Osteoblast (primary cell): ENCODE measurements at places on chromosomes 12 and 14. TPM values are rescaled to one million over a fixed set of nuclear protein-coding genes. Genes with fewer than 3 reads are reported as not detected.

GRCh38 chr12:92550254-92550653 is 152.5 kb upstream of the PLEKHG7 start:
- H3K27me3 ChIP-seq = no peaks in the 10 kb centered on the region
- H3K4me3 ChIP-seq = no peak overlapping the region
- peaks cover 11% of the 10 kb centered on the region for H3K4me1 ChIP-seq
- no peaks in the 10 kb centered on the region for H3K36me3 ChIP-seq
- DNase-seq = no peak

DNA sequence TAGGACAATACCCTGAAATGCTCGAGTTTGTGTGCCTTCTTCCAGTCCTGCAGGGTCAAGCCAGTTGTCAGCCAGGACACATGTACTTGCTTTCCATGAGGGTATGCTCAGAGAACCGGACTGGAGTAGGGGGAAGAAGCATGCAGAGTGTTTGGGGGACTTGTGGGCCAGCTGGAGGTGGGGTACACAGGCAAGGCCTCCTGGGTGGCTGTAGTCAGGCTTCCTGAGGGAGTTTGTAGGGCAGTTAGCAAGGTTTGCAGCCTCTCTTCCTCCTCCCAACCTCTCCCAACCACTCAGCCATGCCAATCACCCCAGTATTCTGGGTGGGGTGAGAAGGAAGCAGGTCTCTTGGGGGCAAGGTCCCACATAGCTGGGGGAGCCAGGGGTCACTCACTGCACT is 47.0 kb upstream of the RHOJ start:
- H3K27me3 ChIP-seq = no peaks in the 10 kb centered on the region
- DNase-seq = no peak
- no peaks in the 10 kb centered on the region for H3K4me1 ChIP-seq
- no peak overlapping the region for H3K4me3 ChIP-seq
- H3K36me3 ChIP-seq = no peaks in the 10 kb centered on the region
- no peak overlapping the region for H3K27ac ChIP-seq

GRCh38 chr14:53010193-53011040 is 59.6 kb upstream of the FERMT2 start:
- peak overlapping the region; percentile 84 for H3K27ac ChIP-seq
- H3K27me3 ChIP-seq = no peaks in the 10 kb centered on the region
- peaks cover 22% of the 10 kb centered on the region for H3K4me1 ChIP-seq
- H3K4me3 ChIP-seq = peak overlapping the region; percentile 19

DNA sequence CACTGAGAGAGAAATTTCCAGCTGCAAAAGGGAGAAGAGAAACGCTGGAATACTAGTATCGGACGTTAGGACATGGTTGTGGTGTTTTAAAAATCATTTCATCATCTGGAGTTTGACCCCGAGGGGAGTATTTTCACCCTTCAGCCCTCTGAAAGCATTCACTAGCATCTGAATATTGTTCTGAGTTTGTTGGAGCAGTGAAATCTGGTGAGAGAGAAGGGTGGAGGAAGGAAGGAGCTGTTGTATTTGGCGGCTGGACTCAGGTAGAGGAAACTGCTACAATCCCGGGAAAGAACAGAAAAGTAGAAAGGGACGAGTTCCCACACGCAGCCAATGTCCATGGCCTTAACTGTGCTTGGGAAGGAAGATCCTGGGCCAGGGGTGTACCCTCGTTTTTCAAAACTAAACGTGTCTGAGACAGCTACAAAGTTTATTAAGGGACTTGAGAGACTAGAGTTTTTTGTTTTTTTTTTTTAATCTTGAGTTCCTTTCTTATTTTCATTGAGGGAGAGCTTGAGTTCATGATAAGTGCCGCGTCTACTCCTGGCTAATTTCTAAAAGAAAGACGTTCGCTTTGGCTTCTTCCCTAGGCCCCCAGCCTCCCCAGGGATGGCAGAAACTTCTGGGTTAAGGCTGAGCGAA is 896 bp upstream of the CDKN1B start:
- H3K27ac ChIP-seq = peak overlapping the region; percentile 97
- H3K4me3 ChIP-seq = peak overlapping the region; percentile 81
- DNase-seq = no peak
- peaks cover 36% of the 10 kb centered on the region for H3K4me1 ChIP-seq
- no peaks in the 10 kb centered on the region for H3K27me3 ChIP-seq
- H3K36me3 ChIP-seq = peaks cover 19% of the 10 kb centered on the region

- H3K27ac ChIP-seq = no peak overlapping the region
- no peaks in the 10 kb centered on the region for H3K27me3 ChIP-seq
- H3K4me3 ChIP-seq = peak overlapping the region; percentile 82
- peaks cover 27% of the 10 kb centered on the region for H3K4me1 ChIP-seq
- DNase-seq = peak; percentile 94
These were observed 28.4 kb upstream of the GPR132 start for GRCh38 chr14:105093431-105094192.

- no peaks in the 10 kb centered on the region for H3K36me3 ChIP-seq
- DNase-seq = peak; percentile 89
- peaks cover 7% of the 10 kb centered on the region for H3K4me1 ChIP-seq
- no peaks in the 10 kb centered on the region for H3K27me3 ChIP-seq
These were observed 7.3 kb downstream of the KRT79 start for GRCh38 chr12:52826611-52827498.

DNA sequence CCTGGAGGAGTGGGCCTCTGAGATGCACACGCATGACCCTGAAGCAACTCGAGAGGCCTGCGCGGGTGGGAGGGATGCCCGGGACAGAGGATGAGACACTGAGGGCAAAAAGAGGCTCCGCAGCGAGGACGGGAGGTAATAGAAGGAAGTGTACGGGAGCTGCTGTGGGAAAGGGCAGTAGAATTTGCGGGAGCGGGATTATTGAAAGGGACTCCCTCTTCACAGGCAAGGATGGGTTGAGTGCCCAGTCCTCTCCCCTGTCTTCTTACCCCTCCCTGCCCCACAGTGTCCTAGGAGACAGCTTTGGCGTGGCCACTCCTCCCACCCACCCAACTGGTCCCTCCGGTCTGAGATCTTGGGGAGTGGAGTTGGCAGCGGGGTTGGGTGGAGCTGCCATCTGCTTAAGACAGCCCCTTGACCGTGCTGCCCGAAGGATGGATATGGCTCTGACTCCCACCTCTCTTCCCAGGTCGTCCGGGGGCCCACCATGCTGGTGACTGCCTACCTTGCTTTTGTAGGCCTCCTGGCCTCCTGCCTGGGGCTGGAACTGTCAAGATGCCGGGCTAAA is 15.7 kb upstream of the ESPL1 start:
- peak; percentile 90 for DNase-seq
- no peaks in the 10 kb centered on the region for H3K27me3 ChIP-seq

DNA sequence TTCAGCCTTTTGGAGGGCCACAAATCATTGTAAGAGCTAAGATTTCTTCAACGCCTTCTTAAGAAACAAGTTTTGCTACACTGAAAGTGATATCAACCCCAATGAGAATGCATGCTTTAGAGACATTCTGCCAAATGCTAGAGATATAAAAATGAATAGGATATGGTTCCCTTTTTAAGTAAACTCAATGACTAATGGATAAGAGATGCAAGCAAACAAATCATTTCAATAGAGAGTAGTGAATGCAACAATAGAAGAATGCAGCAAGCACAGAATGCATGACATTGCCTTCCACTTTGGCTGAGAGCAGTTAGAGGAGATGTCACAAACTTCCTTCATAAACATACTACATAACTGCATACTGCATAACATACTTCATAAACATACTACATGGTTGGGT is 116.4 kb downstream of the PDZRN4 start:
- H3K4me3 ChIP-seq = no peak overlapping the region
- H3K4me1 ChIP-seq = no peaks in the 10 kb centered on the region
- H3K27ac ChIP-seq = no peak overlapping the region
- no peaks in the 10 kb centered on the region for H3K27me3 ChIP-seq
- no peaks in the 10 kb centered on the region for H3K36me3 ChIP-seq

DNA sequence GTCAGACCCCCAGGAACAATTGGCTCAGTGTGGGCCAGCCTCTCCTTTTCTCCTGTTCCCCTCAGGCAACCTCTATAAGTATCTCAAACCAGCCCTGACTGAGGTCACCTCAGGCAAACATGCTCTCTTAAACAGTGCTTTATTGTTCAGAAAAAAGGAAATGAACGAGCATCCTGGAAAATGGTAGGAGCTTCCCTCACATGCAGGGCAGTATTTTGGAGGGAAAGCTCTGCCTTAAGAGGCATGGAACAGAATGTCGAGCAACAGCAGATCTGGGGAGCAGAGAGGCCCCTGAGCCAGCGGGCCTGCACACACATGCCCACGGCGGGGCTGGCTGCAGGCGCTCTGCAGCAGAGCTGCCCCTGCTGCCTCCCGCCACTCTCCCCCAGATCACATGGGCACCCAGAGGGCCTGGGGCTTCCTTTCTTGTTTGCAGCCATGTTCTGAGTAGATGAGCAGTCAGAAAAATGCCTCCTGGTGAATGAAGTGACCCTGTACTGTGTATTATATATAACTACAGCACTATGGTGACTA is 42.0 kb downstream of the MOK start:
- H3K36me3 ChIP-seq = peaks cover 7% of the 10 kb centered on the region
- H3K27ac ChIP-seq = peak overlapping the region; percentile 20
- H3K27me3 ChIP-seq = no peaks in the 10 kb centered on the region
- H3K4me3 ChIP-seq = no peak overlapping the region
- peak; percentile 73 for DNase-seq

FAM181A gene
- not detected in 2 replicates for total RNA-seq

- DNase-seq = no peak
- no peak overlapping the region for H3K4me3 ChIP-seq
- peaks cover 58% of the 10 kb centered on the region for H3K4me1 ChIP-seq
- peak overlapping the region; percentile 95 for H3K27ac ChIP-seq
- no peaks in the 10 kb centered on the region for H3K27me3 ChIP-seq
These were observed 157.6 kb downstream of the PRKCH start for GRCh38 chr14:61478971-61479473.

- DNase-seq = peak; percentile 44
- peaks cover 79% of the 10 kb centered on the region for H3K36me3 ChIP-seq
- no peak overlapping the region for H3K27ac ChIP-seq
- no peaks in the 10 kb centered on the region for H3K27me3 ChIP-seq
These were observed 10.3 kb downstream of the TNS2 start for GRCh38 chr12:53060064-53060720.

GRCh38 chr12:117394491-117394890 is 33.1 kb upstream of the NOS1 start:
- no peaks in the 10 kb centered on the region for H3K36me3 ChIP-seq
- no peak for DNase-seq
- H3K27me3 ChIP-seq = no peaks in the 10 kb centered on the region
- no peak overlapping the region for H3K27ac ChIP-seq
- no peaks in the 10 kb centered on the region for H3K4me1 ChIP-seq

CS gene
- total RNA-seq = 106 and 114 TPM in 2 replicates
